Germinal center (tissue), 1 donor: ENCODE measurements at places on chromosomes 7 and 10.

DNA sequence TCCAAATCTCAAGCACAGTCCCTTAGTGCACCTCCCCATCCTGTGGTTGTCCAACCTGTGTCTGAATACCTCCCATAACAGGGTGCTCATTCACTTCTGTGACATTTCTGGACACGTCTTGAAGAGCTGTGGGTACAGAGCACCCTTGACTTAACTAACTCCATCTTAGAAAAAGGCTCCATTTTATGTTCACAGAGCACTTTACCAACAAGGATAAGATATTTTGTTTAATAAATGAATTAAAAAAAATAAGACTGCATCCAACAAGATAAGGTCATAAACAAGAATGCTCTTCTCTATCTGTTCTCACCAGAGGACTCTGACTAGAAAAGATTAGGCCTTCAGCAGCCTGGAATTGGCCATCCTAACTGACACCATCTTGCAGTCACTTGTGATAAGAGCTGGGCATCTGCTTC lies 335.2 kb upstream of the ZNF32 start:
- no peak for DNase-seq

DNA sequence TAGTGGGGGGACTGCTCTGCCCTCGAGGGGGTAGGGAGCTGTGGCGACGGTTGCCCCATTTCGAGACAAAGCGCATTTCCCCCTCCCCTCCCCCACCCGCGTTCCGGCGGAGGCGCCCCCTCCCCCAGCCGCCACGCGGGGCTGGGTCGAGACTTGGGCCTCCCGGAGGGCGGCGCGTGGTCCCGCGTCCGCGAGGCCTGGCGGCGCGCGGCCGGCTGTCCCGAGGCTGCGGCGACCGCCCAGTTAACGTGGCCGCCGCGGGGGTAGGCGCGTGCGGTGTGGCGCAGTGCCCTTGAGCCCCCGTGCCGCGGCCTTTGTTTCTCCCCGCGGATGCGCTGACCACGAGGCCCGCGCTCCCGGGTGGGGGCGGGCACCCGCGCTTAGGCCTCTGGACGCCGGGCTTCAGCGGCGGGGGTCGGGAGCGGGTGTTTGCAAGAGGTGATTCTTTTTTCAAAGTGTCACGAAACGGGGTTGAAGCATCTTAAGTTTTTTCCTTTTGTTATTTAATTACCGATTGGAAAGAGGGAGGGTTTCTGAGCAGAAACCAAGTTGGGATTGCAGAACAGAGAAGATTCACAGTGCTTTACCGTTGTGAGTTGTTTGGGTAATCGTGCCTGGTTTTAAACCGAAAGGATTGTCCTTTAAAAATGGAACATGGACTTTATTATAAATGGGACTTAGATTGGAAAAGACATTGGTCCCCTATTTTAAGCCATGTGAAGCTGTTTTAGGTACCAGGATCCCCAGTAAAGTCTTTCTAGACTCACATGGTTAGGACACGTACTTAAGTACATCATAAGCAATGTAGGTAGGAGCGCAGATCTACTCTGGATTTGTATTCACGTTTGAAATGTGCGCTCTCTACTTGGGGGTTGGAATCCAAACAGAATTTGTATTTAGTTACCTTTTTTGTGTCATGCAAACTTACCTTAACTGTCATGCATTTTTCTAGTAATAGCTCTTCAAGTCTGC lies 760 bp downstream of the CBX3 start:
- DNase-seq = peak; percentile 50

GRCh38 chr10:62694537-62695126 lies 109.9 kb upstream of the ADO start:
- no peak for DNase-seq

- DNase-seq = no peak
These were observed 64.9 kb downstream of the INSIG1 start for GRCh38 chr7:155362380-155363145.

- DNase-seq = no peak
These were observed 610.6 kb downstream of the SDK1 start for GRCh38 chr7:3911685-3912084.

DNA sequence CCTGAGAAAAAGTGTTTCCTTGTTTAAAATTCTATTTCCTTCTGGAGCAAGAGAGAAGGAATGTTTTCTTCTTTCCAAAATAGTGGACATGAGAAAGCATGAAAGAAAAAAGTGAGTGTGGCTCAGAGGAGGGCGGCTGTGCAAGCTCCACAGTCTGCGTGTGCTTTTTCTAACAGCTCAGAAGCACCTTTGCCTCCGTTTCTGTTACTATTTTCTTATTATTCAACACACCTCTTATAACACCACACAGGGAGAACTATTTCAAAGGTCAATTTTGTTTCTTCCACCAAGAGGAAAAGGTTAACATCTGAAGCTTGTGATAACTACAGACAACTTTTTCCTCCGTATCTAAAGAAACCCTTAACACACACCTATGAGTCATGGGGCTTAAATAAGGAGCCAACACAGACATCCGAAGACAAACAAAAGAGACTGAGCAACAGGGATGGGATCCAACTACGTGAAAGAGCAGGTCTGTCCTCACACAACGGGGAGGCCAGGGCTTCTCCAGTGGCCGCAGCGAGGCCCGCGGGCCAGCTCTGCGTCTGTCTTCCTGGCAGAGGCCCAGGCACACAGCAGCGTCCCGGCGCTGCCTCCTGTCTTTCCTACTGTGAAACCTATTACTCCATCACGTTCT lies 36.2 kb upstream of the NCAPG2 start:
- DNase-seq = no peak
